Activated B cell treated with CpG ODN at 0.5 μM for 24 hours (primary cell): ENCODE measurements at places on chromosomes 2 and 18.

DNA sequence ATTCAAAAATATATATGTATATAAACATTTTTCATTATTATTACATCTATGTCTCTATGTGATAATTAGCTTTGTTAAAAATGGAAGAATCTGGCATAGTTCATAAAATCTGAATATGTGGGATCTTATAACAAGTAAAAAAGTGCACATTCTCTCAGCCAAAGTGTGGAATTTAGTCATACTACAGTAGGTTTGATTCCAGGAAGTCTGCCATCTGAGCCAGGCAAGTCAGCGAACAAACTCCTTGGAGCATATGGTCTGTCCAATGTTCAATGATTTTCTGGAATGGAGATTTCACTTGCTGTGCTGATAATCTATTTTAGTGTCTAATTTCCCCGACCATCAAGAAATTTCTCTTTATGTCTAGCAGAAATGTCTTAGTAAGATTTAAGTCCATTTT, 1033.2 kb upstream of the NXPH2 start:
- no peak for DNase-seq

GRCh38 chr2:5070257-5070656, 621.9 kb upstream of the SOX11 start:
- no peak for DNase-seq

DNA sequence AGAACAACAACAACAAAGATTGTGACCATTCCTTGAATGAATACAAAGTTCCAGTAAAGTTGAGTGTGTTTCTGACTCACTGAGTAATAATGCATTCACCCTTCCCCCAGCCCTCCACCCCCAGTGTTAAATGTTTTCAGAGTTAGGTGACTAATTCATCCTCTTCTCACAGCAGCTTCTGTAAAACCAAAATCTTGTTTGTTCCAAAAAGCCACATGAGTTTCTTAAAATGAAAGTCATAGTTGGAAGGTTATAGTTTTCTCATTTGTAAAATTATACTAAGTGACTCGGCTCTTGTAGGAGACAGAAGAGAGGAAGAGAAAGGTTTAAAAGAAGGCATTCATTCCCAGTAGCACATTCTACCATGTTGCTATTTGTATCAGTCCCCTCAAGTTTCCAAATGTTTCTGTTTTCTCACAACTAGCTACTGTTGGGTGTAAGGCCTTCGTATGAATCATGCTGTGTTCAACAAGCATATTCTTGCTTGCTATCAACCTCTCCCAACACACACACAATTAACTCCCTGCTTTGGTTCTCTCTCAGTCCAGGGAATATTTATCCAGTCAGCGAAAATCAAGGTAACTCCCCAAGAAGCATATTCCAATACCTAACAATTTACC, 75.3 kb downstream of the MBD2 start:
- DNase-seq: no peak

DNA sequence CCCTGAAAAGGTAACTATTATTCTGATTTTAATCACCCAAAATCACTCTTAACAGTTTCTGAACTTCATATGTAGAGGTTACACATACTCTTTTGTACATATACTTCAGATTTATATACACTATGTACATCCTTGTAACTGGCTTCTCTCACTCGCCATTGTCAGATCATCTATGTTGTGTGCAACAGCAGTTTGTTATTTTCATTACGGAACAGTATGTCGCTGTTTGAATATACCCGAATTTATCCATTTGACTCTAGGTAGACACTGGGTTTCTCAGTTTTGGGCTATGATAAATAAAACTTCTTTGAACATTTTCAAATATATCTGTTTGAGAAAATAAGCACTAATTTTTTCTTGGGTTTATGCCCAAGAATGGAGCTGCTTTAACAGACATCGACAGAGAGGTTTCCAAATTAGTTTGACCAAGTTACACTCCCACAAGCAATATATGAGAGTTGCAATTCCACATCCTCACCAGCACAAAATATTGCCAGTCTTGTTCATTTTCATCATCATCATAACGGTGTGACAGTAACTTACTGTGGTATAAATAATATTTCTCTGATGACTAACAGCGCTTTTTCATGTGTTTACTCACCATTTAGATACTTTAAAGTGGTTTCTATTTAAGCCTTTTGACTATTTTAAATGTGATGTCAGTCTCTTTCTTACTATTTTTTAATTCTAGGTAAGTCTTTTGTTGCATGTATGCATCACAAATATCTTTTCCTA, 80.9 kb downstream of the SMC6 start:
- no peak for DNase-seq

DNA sequence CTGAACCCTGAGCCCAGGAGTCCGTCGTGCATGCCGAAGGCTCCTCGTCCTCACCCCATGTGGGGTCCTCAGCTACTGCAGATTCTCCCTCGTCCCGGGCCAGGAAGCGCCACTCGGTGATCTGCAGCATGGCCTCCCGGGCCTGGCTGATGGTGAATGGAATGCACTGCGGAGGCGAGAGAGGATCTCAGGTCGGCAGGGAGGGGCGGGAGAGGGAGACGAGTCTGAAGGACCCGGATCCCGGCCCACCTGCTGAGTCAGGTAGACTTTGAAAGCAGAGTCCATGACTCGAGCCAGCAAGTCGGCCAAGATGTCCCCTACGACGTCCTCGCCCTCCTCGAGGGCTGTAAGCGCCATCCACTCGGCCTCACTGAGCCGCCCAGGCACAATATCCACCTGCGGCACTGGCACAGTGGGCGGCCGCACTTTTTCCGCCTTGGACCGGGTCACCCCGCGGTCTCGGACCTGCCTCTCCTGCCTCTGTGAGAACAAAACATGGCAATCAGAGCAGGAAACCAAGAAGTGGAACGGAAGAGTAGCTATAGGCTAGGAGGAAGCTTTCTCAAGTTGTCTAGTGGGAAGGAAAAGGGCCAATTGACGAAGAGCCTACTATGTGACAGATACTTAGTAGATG, 5.5 kb downstream of the C2orf81 start:
- no peak for DNase-seq

GRCh38 chr2:9796056-9797010, 46.9 kb upstream of the TAF1B start:
- DNase-seq: no peak

GRCh38 chr2:69185807-69186206, 172.8 kb downstream of the ANTXR1 start:
- DNase-seq: no peak

GRCh38 chr2:200383380-200384110, 77.1 kb downstream of the SPATS2L start:
- DNase-seq: no peak

DNA sequence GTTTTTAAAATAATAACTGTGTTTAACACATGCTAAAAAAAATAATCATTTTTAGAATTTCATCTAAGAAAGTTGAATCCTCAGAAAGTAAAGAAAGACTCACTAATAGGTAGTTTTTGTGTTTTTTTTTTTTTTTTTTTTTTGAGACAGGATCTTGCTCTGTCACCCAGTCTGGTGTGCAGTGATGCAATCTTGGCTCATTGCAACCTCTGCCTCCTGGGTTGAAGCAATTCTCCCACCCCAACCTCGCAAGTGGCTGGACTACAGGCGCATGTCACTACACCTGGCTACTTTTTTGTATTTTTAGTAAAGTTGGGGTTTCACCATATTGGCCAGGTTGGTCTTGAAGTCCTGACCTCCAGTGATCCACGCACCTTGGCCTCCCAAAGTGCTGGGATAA, 7.1 kb downstream of the CKAP2L start:
- no peak for DNase-seq

DNA sequence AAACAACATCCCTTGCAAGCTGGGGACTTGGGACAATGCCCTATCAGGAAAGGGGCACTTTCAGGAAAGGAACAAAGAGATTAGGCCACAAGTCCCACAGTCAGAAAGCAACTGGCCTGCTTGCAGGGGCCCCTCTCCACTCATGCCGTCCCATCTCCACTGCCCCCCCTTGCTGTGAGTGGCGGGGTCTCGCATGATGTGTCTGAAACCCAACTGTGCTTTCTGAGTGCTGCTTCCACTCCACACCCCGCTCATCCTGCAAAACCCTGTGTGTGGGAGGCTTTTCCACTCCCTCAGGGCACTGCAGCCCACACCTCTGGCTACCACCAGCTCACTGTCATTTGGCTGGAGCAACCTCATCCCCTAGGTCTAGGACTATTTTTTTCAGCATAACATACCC, 7.9 kb downstream of the HS6ST1 start:
- DNase-seq: no peak

- no peak for DNase-seq
Observed at GRCh38 chr2:227153758-227154486, 10.1 kb downstream of the COL4A4 start.

- no peak for DNase-seq
Observed at GRCh38 chr2:105739944-105740530, 4.7 kb upstream of the NCK2 start.

DNA sequence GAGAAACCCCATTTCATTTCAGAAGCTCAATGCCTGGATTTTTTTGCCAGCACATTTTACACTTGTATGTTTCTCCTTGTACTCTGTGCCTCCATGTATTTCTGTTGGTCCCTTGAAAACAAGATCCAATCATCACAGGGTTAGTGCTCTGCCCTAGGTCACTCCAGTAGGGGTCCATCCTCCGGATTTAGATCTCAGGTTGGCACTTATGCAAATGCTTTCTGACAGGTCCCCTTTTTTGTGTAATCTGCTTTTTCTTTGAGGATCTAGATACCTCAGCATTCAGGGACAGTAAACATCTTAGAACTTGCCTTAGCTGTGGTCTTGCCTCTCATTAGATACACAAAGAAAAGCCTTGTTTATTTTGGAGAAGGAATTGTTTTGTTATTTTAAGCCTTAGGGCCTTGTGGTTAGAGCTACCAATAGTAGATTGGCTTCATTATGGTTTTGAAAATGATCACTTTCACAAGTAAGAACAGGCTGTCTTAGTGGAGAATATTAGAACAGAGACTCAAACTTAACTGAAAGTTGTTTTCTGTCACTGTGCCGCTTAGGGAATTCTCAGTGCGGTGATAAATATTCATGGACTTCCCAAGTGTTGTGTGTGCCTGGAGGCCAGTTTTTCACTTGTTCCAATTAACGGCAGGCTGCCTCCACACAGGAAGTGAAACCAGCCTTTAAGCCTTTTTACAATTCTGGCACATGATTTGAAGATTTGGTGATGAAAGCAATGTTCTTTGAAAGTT, 7.8 kb downstream of the MERTK start:
- DNase-seq: no peak

DNA sequence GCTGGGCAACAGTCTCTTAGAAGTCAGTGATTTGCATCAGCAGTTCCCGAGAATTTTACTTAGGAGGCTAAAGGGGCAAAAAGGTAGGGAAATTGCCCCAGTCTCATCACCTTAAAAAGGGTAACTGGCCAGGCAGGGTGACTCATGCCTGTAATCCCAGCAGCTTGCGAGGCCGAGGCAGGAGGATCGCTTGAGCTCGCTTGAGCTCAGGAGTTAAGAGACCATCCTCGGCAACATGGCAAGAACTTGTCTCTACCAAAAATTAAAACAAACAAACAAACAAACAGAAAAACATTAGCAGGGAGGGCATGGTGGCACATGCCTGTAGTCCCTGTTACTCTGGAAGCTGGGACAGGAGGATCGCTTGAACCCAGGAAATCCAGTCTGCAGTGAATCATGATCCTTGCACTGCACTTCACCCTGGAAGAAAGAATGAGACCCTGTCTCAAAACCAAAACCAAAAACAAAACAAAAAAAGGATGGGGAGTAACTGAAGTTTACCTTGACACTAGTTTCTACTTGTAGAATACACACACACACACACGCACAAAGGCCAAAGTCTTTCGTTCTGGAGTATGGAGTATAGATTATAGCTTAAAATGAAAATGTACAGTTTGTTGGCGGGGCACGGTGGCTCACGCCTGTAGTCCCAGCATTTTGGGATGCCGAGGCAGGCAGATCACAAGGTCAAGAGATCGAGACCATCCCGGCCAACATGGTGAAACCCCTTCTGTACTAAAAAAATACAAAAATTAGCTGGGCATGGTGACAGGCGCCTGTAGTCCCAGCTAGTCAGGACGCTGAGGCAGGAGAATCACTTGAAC, 2.7 kb upstream of the GEMIN6 start:
- DNase-seq: no peak

DNA sequence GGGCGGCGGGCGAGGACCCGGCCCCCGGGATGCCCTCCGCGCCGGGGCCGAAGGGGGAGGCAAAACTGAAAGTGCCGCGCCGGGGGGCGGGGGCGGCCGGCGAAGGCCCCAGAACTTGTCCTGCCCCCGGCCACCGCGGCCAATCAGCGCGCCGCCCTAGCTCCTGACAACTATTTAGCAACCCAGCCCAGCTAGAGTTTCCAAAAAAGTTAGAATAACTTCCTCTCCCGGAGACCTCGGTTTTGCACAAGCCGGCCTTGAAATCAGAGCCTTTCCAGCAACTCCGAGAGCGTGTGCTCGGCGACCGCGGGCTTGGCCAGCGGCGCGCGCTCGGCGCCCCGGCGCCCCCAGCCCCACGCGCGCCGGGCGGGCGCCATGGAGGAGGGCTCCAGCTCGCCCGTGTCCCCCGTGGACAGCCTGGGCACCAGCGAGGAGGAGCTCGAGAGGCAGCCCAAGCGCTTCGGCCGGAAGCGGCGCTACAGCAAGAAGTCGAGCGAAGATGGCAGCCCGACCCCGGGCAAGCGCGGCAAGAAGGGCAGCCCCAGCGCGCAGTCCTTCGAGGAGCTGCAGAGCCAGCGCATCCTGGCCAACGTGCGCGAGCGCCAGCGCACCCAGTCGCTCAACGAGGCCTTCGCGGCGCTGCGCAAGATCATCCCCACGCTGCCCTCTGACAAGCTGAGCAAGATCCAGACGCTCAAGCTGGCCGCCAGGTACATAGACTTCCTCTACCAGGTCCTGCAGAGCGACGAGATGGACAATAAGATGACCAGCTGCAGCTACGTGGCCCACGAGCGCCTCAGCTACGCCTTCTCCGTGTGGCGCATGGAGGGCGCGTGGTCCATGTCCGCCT, at the start of gene TWIST2:
Gene TWIST2 (plus strand): TSS at position 245 of the 850 bp plus-strand sequence. CDS start 131 bp downstream, at position 376.
- no peak for DNase-seq

- DNase-seq: no peak
Observed at GRCh38 chr2:4368907-4369306, 665.5 kb downstream of the DCDC2C start.

DNA sequence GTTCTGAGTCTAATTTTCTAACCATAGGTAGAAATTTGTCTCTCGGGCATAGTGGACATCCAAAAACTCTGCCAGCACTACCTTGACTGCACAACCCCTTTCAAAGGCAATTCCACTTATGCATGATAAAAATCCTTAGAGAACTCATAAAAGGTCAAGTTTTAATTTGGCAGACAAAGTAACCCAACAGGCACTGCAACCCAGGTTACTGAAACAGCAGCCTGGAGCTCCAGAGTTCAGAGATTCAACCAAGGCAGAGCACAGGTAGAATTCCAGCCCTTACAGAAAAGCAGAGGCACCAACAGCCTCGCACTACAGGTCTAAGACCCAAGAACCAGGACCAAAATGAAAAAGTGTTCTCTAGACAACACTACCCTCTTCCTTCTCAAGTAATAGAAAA, 1.8 kb downstream of the DTNB start:
- DNase-seq: no peak

DNA sequence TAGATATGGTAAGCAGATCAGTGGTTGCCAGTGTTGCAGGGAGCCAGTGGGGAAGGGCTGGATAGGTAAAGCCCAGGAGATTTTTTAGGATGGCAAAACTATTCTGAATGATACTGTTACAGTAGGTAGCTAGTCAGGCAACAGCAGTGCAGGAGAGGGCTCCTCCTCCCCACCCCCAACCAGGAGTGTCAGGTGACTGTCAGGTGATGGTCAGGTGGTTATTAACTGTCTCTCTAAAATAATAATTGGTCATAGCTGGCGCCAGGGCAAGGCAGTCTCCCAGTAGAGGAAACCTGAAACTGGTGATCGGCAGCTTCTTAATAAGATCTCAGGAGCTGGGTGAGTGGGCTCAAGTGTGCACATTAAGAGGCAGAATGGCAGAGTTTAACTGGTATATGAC, 201.6 kb upstream of the PARD3B start:
- DNase-seq: no peak
